ENCODE measurements at places on chromosomes 1 and 21. TPM values are rescaled to one million over a fixed set of nuclear protein-coding genes. Genes with fewer than 3 reads are reported as not detected.

DNA sequence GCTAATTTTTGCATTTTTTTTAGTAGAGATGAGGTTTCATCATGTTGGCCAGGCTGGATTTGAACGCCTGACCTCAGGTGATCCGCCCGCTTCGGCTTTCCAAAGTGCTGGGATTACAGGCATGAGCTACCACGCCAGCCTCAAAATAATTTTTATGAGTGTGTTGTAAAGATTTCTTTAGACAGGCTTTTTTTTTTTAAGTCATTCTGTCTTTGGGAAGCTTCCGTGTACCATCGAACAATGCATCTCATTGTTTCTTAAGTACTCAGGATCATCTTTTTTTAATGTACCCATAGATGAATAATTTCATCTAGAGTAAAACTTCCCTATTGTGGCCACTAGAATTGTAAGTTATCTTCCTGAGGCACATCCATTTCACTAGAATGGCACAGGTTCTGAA lies 19.6 kb upstream of the SDC3 start:
- no peak for DNase-seq

The PRAMEF13 gene
- polyA plus RNA-seq: not detected

- DNase-seq: no peak
Observed at GRCh38 chr1:33874636-33875035, 10.8 kb downstream of the HMGB4 start.

The BTBD8 gene
- 4.4 TPM for polyA plus RNA-seq

The CSRP1 gene
- 37.0 TPM for polyA plus RNA-seq

The TNFRSF4 gene
- polyA plus RNA-seq: 3.2 TPM

DNA sequence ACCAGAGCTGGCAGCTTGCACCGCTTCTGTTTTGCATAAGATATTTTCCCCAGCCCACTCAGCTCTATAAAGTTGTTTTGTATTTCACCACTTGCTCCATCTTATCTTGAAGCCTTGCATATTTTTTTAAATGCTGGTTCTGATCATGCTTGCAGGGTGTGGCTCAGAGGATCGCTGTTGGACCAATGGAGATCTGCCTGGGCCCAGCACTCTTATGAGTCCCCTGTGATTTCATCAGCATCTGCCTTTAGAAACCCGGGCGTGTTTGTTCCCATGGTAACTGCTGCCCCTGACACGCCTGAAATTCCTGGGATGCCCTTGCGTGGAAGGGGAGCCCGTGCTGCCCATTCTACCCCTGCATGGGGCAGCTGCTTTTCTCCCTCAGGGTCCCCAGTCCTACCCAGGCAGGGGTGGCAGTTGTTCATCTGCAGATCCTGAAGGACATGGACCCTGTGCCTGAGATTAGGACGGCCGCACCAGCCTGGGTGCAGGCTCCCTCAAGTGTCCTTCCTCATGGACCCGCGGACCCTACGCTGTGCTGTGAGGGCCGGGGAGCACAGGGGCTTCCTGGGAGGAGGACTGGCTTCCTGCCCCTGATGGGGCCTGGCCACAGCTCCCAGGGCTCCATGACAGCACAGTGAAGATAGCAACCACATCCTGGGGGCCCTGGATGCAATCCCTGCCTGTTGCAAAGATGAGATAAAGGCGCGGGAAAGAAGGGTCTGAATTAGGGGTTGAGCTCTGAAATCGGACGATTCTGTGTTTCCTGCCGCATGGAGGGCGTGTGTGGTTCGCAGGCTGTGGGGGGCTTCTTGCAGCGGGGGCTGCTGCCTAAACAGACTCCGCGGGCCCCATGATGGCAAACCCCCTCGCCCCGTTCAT lies 226.5 kb downstream of the SDCCAG8 start:
- no peak for DNase-seq

DNA sequence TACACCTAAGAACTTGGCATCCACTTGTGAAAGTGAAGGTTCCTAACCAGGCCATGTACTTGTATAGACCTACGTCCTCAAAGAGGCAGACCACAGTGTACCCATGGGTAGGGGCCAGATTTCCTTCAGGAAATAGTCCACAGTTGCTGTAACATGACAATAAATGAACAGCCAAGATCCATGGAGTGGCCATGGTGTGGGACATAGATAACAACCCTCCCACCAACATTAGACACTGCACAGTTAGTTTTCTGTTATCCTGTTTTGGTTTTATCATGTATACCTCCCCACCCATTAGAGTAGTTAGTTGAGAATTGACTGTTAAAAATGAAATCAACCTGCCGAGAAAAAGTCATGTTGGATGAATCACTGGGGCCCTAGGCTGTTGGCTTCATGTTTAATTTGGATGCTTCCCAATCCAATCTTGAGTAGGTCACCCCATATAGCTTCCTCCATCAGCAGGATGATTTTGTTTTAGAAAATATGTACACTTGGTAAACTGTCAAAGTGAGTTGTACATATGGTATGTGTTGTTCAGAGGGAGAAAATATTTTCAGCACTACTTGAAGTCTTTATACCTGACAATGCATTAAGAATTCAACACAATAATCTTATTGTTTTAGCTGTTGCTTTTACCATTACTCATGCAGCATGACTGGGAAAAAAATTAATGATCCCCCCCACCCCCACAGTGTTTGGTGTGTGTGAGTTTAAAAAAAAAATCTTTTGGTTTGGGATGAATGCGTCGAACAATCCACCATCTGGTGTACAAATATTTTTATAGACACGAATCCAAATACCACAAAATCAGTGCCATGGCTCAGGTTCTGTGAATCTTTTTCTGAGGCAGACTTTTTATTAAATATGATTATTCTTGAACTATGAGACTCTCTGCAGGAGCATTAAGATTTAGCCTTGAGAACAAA lies 88.3 kb upstream of the ARHGAP29 start:
- DNase-seq: no peak

- DNase-seq: no peak
Observed at GRCh38 chr1:17466359-17466758, 26.9 kb upstream of the RCC2 start.

GRCh38 chr21:43645136-43645891 lies 14.0 kb downstream of the HSF2BP start:
- peak; percentile 78 for DNase-seq

The GJA5 gene
- polyA plus RNA-seq: 16.6 TPM

The AGRN gene
- 51.3 TPM for polyA plus RNA-seq

DNA sequence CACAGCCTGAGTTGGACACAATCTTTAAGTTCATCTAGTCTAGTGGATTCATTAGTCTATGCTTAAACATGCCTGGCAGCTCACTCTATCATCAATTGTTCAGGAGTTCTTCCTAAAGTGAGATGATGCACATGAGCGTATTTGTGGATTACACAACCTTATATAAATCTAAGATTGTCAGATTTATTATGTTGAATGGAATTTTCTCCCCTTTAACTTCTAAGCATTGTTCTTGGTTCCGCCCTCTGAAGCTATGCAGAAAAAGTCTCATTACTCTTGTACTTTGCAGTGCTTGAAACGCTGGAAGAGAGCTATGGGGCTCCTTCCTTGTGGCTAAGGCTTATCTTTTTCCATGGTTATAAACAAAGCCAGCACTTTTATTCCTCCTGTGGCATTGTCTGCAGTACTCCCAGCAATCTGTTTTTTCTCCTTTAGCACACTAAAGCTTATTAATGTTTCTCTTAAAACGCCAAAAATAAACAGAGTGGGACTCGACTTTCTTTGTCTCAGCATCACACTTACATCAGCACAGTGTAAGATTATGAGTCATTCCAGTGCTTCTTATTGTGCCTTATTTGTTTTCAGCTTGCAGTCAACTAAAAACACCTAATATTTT lies 316.8 kb upstream of the CAMK1G start:
- no peak for DNase-seq

- no peak for DNase-seq
Observed at GRCh38 chr1:43796111-43796581, 88.8 kb downstream of the ST3GAL3 start.

- no peak for DNase-seq
Observed at GRCh38 chr1:107473065-107473464, 332.2 kb downstream of the NTNG1 start.

DNA sequence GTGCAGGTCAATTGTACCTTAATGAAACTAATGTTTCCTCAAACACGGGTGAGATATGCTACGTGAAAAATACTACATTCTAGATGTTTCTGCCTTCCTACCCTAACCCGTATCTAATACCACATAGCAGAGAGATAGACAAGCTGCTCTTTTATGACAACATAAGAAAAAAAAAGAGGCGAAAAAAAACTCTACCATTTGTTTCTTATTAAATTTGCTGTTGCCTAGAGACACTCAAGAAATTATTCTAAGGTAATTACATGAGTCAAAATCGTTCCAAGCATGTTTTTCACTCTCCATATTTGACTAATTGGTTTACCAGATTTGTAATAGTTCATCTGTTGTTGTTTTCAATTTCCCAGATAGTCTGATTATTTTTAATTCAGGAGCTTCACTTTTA lies 27.4 kb downstream of the PALMD start:
- no peak for DNase-seq

DNA sequence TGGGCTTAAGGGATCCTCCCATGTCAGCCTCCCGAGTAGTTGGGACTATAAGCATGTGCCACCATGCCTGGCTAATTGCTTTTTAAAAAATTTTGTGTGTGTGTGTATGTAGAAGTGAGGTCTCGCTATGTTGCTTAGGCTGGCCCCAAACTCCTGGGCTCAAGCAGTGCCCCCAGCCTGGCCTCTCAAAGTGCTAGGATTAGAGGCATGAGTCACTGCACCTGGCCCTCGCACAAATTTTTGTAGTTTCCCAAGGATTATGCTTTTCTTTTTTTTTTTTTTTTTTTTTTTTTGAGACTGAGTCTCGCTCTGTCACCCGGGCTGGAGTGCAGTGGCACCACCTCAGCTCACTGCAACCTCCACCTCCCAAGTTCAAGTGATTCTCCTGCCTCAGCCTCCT lies 144.4 kb upstream of the HNRNPU start:
- DNase-seq: no peak

DNA sequence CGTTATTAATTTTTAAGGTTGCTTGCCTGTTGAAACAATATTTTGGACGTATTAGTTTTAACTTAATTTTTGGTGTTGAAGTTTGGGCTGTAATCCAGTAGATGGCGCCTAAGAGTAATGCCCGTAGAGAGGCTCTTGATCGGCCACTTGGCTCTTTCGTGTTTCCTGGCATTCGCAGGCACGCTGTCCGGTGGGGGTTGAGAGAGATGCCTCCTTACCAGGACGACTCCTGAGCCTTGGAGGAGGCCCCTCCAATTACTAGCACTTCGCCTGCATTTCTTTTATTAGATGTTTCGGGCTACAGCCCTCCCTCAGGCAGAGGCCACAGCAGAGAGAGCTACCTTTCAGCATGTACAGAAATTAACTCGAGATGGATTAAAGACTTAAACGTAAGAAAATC lies 12.0 kb downstream of the OR2M4 start:
- no peak for DNase-seq

GRCh38 chr1:198258491-198258890 lies 101.7 kb downstream of the NEK7 start:
- DNase-seq: no peak

The GABRD gene
- polyA plus RNA-seq: 1.1 TPM

GRCh38 chr1:98177751-98178150 lies 256.9 kb upstream of the DPYD start:
- DNase-seq: no peak

DNA sequence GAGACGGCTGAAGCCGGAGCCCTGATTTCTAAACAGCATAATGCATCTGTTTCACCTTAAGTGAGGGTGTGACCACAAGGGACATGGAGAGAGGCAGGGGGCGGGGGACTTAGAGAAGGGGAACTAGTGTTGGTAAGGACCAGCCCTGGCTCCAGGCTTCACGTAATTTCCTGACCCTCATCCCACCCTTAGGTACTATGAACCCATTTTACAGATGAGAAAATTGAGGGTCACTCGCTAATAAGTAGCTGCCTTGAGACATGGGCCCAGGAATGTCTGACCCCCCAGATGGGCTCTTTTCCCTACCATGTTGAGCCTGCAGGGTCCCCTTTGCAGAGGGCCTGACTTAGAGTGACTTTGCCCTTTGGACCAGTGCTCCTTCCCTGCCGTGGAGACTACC lies 4.7 kb downstream of the EPHA8 start:
- no peak for DNase-seq

DNA sequence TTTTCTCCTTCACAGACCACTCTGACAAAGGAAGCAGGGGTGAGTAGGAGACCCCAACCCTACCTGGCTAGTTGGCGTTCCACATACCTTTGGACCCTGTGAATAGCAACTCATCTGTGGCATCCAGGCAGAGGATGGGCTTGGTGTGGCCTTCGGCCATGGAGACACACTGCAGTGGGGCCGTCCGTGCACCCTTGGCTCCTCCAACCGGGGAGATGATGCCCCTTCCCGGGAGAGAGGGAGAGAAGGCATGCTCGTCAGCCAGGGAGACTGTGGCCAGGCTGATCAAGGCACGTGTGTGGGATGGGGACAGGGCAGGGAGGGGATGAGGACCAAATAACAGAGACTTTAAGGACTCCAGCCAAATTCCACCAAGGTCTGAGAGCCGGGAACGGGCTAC lies 42.6 kb downstream of the KIF21B start:
- no peak for DNase-seq

The GAS5 gene
- 565 TPM for polyA plus RNA-seq

DNA sequence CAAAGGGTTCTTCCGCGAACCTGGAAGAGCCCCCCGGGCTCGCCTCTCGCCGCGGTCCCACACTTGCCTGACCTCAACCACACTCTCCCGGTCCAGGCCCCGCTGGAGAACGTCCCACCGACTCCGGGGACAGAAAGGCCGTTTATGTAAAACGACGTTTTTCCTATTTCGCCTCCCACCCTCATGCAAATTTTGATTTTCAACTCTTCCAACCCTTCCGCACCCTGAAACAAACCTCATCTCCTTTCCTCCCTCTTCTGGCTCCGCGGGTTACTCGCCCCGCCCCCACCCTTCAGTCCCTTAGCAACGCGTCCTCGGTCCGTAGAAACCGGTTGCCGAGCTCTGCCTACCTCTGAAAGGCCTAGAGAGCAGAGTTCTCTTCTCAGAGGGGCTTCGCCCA lies at the start of gene C1orf141:
Gene C1orf141, minus strand, starts transcription at position 276 of the 400 bp plus-strand sequence. CDS start 7,730 bp downstream, outside the sequence.
- DNase-seq: peak; percentile 23

The TAF13 gene
- 34.1 TPM for polyA plus RNA-seq

The ACTL8 gene
- not detected for polyA plus RNA-seq

DNA sequence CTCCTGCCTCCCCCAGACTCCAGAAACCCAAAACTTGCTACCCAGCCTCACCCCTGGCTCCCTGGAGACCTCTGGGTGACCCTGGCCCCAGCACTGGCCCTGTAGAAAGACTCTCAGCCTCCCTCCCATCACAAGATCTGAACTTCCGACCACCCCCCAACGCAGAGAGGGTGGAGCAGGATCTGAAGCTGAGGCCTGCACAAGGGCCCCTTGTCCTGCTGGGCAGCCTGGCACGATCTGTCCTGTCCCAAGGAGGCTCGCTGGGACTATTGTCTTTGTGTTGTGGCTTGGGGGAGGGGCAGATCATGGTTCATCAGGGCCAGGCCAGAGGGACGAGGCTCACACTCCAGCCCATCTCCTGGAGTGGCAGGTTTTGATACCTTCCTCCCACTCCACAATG lies 20.0 kb downstream of the PHLDA3 start:
- no peak for DNase-seq

DNA sequence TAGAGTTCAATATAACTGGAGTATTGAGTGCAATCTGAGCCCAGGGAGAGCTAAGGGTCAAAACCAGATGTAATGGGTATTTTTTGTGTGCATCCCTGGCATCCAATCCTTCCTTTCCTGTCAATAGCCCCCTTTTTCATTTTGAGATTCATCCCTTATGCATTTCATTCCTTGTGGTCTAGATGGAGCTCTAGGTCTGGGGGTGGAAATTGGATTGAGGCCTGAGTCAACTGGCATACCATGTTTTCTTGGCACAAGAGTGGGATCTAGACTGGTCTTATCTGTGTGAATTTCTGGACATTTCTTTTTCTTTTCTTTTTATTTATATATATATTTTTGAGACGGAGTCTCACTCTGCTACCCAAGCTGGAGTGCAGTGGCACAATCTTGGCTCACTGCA lies 67.3 kb upstream of the RAB3GAP2 start:
- no peak for DNase-seq

Measured in hindlimb muscle (tissue), 1 donor.